ENCODE measurements at places on chromosomes 3 and 15.

DNA sequence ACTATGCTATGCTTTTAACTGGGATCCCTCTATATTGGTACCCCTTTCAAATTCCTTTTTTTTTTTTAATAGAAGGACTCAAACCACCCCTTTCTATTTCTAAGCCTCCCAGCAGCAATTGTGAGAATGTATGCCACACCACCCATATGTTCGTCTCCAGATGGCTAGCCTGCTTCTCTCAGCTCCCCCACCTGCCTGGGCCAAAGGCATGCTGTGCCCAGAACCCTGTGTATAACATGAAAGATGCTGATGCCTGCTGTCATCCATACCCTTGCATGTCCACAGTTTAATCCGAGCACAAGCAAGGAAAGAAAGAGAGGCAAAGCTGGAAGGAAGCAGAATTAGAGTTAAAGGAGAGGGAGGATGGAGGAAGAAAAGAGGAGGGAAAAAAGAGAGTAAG, 159.5 kb upstream of the CNTN6 start:
- DNase-seq: no peak

DNA sequence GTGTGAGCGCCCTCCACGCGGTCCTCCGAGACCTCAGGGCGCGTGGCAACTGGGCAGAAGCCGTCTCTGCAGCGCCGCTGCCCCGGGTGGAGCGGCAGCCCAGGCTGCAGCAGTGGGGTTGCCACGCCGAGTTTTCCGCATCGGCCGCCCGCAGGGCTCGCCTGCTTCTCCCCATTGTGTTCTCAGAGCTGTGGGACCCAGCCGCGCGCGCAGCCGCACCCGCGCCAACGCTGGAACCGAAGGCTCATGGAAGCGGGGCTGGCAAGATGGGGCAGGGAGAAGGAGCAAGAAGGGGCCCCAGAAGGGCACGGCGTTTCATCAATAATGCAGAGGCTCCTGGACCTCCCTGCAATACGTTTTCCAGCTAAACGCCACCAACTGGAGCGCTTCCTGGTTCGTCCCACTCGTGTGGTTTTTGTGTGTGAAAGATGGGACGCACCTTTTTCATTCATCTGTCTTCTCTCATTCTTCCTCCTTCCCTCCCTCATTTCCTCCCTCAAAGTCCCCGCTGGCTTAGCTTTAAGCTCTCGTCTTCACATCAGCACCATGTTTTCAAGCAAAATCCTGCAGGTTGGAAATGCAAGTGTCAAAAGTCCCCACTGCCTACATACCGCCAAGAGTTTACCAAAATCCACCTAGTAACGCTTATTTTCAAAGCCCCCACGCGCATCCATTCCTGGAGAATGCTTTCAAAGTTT, 1.2 kb downstream of the ROBO1 start:
- no peak for DNase-seq

DNA sequence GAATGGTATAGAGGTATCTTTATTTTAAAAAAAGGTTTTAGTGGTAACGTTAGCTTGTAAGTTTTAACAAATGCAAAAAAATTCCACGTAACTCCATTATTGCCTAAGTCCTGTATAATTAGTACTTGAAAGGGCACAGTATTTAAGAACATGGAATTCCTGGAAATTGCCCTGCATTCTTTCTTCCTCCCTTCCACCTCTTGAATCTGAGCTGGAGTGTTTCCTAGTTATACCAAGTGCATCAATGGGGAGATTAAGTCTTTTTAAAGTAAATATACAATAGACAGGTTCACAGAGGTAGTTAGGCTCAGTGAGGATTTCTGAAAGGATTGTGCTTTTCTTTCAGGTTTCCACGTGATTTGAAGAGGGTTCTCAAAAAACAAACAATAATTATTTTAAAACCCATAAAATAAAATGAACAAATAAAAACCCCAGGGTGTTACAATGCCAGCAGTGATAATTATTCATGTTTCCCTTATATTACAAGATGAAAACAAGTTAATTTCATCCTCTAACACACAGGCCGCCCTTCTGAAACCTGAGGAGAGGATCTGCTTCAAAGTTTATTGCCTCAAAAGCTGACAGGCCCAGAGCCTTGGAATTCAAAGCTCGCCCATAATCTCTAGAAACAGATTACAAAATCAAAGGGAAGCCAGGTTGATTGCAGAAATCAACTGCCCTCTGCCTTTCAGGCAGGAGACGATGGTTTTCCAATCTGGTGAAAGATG, 128.8 kb upstream of the LMOD3 start:
- DNase-seq: no peak

- DNase-seq: no peak
Measured at GRCh38 chr15:98952381-98952803, 55.2 kb downstream of the PGPEP1L start.

- DNase-seq: no peak
Measured at GRCh38 chr3:66107855-66108254, 69.1 kb upstream of the MAGI1 start.

GRCh38 chr3:20637729-20638128, 451.7 kb upstream of the SGO1 start:
- no peak for DNase-seq

DNA sequence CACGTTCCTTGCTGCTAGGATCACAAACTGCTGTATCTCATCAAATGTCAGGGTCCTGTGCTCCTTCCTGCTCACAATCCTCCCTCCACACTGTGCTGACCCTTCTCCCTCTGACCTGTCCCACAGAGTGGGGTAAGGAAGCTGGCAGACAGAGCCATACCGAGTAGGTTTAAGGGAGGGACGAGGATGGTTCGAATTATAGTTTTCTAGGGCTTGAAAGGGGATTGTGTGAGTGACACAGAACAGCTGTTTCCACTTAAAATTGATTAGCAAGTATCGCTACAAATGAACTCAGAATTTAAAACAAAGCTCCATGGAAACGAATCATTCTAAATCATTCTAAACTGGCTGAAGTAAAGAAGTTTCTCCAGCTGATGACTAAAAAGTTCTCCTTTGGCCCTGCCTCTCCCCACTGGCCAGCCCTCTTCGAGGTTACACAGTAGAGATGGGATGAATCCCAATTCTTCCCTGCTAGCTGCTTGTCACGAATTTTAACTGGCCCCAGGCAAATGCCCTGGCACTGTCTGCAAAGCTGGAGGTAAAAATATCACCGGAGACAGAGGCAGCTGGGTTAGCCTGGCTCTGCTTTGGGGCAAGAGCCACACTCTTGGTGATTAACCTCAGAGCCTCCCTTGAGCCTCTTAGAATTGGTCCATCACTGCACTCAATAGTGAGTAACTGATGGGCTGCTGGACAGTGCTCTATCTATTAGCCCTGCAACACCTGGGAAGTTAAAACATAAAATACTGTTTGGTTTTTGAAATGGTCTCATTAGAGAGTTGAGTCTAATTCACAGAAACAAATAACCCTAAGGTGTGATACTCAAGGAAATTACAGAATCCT, 194.9 kb downstream of the CHST2 start:
- no peak for DNase-seq

- DNase-seq: no peak
Measured at GRCh38 chr3:124322966-124323365, 331.0 kb upstream of the ROPN1 start.

Measured in bone marrow (tissue), 2 donors.